Aorta (tissue), 5 donors: ENCODE measurements at places on chromosomes 5 and 9. TPM values are rescaled to one million over a fixed set of nuclear protein-coding genes. Genes with fewer than 3 reads are reported as not detected.

Gene SOX30
- total RNA-seq = not detected

Gene CXXC5
- 40.0 TPM for total RNA-seq

Gene RANBP3L
- 4.5 TPM for total RNA-seq

Gene KIAA0825
- 3.7 TPM for total RNA-seq

Gene CFAP157
- total RNA-seq = 0.16 TPM

Gene ANKRD34B
- total RNA-seq = not detected

Gene CDC20B
- total RNA-seq = not detected

Gene PCDHA9
- 0.36 TPM for total RNA-seq

Gene NMUR2
- total RNA-seq = not detected

Gene SLC45A2
- 0.54 TPM for total RNA-seq

Gene COL23A1
- total RNA-seq = 1.5 TPM

Gene NTRK2
- total RNA-seq = 48.1 TPM

Gene GRXCR2
- total RNA-seq = not detected

Gene HTR4
- total RNA-seq = not detected

DNA sequence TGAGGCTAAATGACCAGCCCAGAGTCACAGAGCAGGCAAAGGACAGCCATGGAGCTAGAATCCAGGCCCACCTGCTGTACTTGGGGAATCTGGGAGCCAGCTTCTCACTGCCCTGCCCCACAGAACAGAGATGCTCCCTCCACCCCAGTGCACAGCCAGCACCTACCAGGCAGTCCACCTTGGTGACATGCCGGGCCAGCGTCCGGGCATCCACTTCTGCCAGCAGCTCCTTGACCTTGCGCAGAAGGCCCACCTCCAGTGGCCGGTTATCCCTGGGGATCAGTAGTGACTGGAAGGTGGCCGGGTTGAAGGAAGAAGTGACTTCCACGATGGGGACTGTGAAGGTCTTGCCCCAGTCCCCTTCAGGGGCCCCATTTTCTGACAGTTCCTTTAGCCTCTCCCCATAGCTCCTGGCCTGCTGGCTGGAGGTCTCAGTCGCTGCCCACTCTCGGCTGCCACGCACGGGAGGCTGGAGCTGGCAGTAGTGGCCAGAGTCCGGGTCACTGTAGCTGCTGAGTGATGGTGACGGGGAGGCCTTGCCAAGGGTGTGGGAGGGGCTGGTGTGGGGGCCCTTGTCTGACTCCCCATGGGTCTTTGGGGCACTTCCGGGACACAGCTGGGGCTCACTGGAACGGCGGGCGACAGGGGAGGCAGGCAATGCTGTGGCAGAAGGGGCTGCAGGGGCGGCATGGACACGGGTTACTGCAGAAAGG, 9.5 kb upstream of the TOR2A start:
- DNase-seq = no peak

- DNase-seq = no peak
Measured at GRCh38 chr5:18970000-18970399, 1018.0 kb downstream of the CDH18 start.

GRCh38 chr9:97853844-97854695, 1.0 kb downstream of the FOXE1 start:
- no peak for DNase-seq

DNA sequence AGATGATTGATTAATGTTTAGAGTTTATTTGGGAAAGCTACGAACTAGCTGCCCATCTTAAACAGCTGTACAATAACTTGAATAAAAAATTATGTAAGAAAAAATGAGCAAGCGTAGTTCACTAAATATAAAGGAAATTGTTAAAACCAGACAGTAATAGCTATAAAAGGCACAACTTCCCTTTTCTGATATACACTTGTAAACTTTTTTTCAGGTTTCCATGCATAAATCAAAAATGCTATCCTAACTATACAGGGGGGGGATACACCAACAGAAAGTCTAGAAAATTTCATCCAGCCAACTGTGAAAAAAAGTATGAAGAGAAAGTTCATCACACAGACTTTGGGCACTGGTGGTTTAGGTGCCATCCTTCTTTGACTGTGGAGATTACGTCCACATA, 122.3 kb downstream of the NR3C1 start:
- DNase-seq = no peak

- DNase-seq = no peak
Measured at GRCh38 chr9:110952540-110952859, 85.8 kb downstream of the LPAR1 start.

GRCh38 chr5:176733406-176734262, 76.7 kb upstream of the UNC5A start:
- DNase-seq = peak; percentile 66

GRCh38 chr9:126857261-126857960, 3.0 kb upstream of the ZBTB34 start:
- no peak for DNase-seq

GRCh38 chr9:21837501-21837900, 35.1 kb downstream of the MTAP start:
- no peak for DNase-seq

- DNase-seq = no peak
Measured at GRCh38 chr5:73378765-73379164, 69.8 kb downstream of the FOXD1 start.

- DNase-seq = peak; percentile 55
Measured at GRCh38 chr9:131773911-131774379, 34.1 kb upstream of the RAPGEF1 start.

- DNase-seq = no peak
Measured at GRCh38 chr9:88590558-88591146, 55.7 kb downstream of the NXNL2 start.

GRCh38 chr5:175464074-175464941, 14.1 kb upstream of the SFXN1 start:
- no peak for DNase-seq

GRCh38 chr5:167489202-167489601, 802.2 kb upstream of the WWC1 start:
- DNase-seq = no peak

- no peak for DNase-seq
Measured at GRCh38 chr5:36363101-36363500, 61.4 kb upstream of the RANBP3L start.

DNA sequence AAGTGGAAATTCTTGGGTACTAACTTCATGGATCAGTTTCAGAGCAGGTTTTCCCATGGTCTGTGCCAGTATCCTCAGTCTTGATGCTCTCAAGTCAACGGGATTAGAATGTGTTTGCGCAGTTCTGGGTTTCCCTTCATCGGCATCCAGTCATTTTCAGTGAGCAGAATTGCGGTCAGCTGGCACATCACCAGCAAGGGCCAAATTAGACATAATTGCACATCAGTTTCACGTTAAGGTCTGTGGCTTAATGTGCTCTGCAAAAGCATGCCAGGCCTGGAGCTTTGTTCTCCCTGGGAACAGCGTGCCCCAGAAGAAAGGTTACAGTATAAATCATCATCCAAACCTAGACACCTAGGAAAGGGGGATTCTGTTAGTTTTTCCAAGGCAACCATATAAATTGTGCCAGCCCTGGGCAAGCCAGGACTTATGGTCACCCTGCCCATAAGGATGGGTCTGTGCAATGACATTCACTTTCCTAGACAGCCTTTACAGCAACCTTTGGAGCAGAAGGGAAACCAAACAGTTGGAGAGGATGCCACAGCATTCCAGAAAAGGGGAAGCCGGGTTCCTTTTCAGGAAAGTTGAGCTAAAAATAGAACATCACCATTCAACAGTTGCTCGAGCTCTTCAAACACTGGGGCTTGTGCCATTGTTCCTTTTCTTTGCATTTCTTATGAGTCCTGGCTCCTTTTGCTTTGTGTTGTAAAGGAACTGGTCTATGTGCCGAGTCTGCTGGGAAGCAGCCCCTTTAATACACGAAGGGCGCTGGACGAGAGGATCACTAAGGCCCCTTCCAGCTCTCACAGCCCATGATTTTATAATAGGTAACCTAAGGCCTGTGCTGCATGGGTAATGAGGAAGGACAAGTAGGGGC, 23.1 kb downstream of the IQGAP2 start:
- DNase-seq = no peak

DNA sequence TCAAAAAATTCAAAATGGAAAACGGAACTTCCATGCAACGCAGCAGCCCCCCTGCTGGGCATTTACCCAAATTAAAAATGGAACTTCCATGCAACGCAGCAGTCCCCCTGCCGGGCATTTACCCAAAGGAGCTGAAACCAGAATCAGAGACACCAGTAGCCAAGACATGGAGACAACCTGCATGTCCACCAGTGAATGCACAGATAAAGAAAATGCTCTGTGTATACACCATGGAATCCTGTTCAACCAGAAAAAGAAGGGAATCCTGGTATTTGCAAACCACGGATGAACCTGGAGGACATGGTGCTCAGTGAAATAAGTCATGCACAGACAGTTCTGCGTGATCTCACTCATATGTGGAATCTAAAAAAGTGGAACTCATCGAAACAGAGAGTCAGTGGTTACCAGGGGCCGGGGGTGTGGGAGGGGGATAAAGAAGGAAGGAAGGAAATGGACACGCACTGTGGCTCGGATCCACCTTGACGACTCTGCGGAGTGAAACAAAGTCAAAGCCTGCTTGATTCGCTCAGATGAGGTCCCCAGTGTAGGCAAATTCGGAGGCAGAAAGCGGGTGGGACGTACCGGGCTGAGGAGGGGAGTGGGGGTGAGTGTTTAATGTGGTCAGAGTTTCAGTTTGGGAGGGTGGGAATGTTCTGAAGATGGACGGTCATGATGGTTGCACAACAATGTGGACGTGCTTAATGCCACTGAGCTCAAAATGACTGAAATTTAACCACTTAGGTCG, 40.2 kb upstream of the EXOC3 start:
- no peak for DNase-seq

GRCh38 chr9:98784831-98785806, 11.2 kb downstream of the ANKS6 start:
- DNase-seq = no peak

DNA sequence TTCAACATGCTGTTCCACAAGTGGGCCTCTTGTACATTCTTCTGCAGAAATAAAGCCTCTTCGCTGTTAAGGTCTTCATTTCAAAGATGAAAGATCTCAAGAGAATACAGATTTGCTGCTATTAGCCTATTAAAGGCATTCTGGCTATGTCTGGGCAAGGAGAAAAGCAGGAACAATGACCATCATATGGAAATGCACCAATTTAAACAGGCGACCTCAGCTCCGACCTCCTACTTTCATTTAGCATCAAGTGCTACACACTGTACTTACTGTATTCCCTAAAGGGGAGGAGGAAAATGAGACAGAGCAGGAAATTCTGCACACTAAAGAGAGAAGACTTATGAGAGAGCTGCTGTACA, 64.8 kb downstream of the HABP4 start:
- DNase-seq = no peak

- DNase-seq = peak; percentile 56
Measured at GRCh38 chr5:142684508-142685041, 1.3 kb downstream of the FGF1 start.

DNA sequence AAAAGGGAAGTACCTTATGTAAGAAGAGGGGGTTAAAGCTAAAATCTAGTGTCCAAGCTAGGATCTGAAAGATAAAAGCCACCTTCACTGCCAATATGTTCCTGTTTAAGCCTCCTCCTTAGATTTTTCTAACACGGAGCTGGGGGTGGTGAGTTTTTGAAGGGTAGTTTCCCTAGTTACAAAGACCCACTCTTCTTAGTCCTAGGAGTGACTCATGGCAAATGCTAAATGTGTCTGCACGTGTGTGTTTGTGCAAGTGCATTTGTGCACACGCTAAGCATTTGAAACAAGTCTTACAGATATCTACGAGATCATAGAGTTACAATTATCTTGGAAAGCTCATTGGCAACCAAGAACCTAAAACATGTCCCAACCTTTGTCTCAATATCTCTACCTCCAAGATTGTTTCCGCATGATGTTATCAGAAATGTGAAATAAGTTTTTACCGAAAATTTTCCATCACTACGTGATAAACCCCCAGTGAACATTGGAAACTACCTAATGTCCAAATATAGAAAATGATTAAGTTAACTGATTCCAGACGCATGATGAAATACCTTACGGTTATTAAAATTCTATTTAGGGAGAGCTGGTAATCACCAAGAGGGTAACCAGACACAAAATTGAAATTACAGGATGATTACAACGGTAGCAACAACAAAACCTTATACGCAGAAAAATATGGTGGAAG, 78.0 kb upstream of the HRH2 start:
- DNase-seq = no peak

- DNase-seq = no peak
Measured at GRCh38 chr9:1460143-1460769, 410.1 kb downstream of the DMRT2 start.

- no peak for DNase-seq
Measured at GRCh38 chr9:73204936-73205335, 53.3 kb downstream of the ANXA1 start.

GRCh38 chr5:35198075-35198474, 32.2 kb downstream of the PRLR start:
- no peak for DNase-seq

DNA sequence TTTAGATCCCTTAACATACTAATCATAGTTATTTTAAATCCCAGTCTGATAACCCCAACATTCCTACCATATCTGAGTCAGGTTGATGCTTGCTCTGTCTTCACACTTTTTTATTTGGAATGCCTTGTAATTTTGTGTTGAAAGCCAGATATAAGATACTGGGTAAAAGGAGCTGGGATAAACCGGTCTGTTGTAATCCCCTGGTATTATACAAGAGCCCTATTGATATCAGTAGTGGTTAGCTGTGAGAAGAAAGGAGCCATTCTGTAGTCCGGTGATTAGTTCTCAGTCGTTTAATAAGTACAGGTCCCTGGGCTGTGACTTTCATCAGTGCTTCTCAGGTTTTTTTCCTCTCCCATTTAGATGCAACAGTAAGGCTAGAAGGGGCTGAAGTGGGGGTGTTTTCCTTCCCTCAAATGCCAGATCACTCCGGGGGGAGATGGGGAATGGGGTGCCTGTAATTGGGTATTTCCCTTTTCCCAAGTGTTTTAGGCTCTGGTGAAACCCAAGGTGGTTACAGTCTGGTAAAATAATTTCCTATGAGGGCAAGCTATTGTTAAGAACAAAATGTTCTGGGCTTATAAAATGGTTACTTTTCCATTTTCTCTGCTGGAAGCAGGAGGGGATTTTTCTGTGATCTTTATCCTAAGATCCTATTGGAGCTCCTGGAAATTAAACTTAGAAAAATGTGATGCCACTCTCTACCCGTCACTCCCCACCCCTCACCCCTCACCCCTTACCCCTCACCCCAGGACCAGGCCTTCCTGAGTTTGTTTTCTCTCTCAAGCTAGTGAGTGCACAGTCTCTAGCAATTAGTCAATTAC, 72.7 kb downstream of the KCNN2 start:
- DNase-seq = no peak

GRCh38 chr9:137025517-137025966, 2.5 kb downstream of the ABCA2 start:
- DNase-seq = no peak

DNA sequence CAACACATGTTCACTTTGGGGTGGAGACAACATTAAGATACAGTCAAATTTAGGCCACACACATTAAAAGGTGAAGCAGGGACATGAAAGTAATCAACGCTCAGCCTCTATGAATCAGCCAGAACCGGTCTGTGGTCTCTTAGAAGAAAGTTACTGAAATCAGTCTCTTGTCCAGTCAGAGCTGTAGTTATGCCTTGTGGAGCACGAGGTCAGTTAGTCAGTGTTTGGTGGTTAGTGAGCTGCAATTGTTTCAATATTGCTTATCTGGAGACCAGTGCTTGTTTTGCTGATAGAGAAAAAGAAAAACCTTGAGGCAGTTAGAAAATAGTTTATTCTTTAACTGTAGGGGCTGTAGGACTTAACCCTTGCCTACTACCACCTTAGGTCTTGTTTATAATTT, 157.8 kb upstream of the RASEF start:
- no peak for DNase-seq
